NCI-H1436 treated with DMSO at 0.1 percent for 48 hours (cell line): ENCODE measurements at places on chromosomes 5 and 9.
A peak's percentile ranks its signal among the peaks of the same experiment; 100 is the strongest.

DNA sequence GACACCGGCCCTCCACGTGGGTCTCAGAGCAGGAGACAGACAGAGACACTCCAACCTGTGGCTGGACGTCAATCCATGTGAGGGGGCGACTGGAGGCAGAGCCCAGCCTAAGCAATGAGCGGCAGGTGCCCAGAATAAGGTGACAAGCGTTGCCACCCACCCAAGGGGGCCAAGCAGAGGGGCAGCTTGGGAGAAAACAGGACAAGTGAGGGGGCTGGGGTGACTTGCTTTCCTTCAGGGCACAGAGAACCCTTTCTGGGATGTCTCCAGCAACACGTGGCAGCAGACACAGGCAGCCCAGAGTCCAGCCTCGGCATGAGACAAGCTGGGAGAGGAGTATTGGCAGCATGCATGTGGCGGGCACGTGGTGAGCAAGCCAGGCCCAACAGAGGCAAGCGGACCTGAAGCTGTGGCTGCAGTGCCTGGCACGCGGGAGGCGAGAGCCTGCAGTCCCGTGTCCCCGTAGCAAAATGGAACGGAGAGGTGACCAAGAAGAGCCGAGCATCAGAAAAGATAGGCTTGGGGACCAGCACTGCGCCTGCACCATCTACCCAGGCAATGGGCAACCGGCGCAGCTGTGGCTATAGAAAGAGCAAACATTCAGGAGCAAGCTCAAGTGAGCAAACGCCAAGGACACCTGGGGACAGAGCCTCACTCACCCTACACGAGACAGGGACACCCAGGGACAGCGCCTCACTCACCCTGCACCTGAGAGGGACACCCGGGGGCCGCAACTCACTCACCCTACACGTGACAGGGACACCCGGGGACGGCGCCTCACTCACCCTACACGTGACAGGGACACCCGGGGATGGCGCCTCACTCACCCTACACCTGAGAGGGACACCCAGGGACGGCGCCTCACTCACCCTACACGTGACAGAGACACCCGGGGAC, 6.2 kb downstream of the TERT start:
- no peak for DNase-seq

DNA sequence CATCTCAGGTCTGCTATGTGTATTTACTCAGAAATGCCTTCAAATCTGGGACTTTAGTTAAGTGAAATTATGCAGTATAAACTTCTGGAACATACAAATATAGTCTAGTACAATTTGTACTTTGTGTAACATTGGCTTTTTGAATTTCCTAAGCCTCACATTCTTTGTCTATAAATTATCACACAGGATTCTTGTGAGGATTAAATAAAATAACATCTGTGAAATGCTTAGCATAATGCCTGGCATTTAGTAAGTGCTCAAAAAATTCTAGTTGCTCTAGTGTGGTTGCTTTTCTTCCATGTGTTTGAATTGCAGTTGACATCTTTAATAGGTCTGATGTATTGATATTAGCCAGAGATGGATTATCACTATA, 2.6 kb downstream of the HMMR start:
- DNase-seq = no peak

DNA sequence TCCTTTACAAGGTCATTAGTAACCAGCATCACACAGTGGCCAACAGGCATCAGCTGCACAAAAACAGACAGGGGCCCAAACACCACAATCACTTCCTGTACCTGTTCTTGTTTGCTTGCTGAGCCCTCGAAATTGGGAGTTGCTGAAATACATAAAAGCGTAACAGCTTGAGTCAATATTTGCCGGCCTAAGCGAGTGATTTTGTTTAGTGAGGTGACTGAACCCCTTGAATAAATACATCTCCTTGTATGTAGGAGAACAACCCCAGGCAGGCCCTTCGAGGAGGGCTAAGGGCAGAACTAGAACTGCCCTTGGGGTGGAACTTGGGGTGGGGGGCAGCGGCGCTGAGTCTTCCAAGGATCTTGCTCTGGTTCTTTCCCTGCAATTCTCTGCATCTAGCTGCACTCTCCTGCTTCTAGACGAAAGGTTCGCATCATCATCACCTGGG, 502.5 kb downstream of the RASEF start:
- peak; percentile 26 for DNase-seq

DNA sequence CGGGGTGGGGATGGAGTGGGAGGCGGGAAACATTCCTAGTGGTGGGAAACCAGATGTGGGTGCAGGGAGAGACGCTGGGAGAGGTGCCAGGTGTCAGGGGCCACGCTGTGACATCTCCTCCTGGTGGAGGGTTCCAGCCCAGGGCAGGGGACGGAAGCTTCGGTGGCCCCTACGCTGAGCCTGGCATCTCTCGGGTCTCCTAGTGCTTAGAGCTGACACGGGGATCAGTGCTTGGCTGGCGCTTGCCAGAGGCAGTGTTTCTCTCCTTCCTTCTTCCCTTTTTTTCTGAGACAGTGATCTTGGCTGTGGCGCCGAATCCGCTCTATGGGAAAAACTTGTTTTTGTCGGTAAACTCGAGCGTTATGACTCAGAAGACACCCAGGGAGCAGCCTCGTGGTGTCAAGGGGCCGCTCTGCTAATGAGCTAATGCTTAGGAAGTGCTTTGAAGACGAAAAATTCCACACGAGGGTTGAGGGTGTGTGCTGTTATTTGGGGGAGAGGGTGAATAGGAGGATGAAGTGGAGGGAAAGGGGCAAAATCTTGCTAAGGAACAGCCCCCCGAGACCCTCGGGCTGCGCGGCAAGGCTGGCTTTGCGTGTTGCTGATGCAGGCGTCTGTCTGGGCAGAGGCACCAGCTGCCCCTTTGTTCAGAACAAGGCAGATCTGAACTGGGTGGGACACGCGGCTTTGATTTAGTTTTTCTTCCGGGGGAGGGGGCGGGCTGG, 20.4 kb upstream of the IER5L start:
- no peak for DNase-seq

GRCh38 chr9:96139592-96140295, 162.2 kb downstream of the HSD17B3 start:
- DNase-seq = no peak

DNA sequence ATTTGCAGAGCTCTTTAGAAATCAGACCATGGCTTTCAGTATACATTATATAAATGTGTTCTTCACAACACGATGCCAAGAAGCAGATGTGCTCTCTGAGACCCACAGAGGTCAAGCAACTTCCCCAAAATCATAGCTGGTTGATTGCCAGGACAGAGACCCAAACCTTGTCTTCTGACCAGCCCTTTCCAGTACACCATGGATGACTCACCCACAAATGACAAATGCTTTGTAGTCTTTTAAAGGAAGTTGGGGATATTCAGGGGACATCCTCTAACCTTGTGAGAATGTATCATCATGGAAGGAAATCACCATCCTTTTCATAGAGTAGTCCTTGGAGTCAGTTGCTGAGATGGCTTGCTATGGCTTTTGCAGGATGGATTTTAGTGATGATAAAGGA, 30.1 kb downstream of the ZNF462 start:
- DNase-seq = no peak

- no peak for DNase-seq
Observed at GRCh38 chr5:55850839-55851674, at the start of gene IL31RA. TSS of gene IL31RA (plus strand) at chr5:55851357. CDS start at chr5:55851571, 214 bp downstream.

DNA sequence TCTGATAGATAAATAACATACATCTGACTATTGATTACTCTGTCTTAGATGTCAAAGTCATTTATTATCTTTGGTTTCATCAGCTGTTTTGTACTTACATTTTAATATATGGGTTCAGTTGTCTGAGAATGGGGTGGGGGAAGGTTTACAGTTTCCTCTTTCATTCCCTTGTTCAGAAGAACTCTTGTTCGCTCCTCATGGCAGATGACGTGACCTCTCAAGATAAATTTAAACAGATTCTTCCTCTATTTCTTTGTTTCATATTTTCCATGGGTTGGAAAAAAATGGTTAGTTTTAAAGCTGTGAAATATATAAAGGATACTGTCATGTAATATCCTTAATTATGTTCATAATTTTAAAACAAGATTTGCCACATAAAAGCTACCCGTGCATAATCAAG, 61.4 kb downstream of the TSSK1B start:
- DNase-seq = no peak

- no peak for DNase-seq
Observed at GRCh38 chr5:177498013-177498787, 796 bp upstream of the PDLIM7 start.

- no peak for DNase-seq
Observed at GRCh38 chr5:119302916-119303897, 52.6 kb upstream of the TNFAIP8 start.

GRCh38 chr5:102223542-102224477, 72.3 kb downstream of the SLCO4C1 start:
- no peak for DNase-seq

- DNase-seq = no peak
Observed at GRCh38 chr9:121239071-121239470, 28.9 kb upstream of the GSN start.

DNA sequence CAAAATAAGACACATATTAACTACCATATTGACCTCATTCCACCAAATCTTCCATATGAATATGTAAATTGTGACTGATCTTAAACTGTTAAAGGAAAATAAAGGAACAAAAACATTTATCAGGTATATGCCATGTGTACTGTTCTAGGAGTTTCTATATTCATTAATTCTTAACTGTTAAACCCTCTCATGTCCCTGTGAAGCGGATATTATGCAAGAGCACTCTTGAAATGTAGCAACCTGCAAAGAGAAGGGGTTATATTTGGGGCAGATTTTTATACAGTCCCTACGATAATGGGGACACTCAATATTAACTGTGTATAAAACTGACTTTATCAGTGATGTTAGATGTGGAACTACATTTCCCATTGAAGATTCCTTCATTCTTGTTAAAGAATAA, 184.9 kb upstream of the OR13F1 start:
- DNase-seq = no peak

DNA sequence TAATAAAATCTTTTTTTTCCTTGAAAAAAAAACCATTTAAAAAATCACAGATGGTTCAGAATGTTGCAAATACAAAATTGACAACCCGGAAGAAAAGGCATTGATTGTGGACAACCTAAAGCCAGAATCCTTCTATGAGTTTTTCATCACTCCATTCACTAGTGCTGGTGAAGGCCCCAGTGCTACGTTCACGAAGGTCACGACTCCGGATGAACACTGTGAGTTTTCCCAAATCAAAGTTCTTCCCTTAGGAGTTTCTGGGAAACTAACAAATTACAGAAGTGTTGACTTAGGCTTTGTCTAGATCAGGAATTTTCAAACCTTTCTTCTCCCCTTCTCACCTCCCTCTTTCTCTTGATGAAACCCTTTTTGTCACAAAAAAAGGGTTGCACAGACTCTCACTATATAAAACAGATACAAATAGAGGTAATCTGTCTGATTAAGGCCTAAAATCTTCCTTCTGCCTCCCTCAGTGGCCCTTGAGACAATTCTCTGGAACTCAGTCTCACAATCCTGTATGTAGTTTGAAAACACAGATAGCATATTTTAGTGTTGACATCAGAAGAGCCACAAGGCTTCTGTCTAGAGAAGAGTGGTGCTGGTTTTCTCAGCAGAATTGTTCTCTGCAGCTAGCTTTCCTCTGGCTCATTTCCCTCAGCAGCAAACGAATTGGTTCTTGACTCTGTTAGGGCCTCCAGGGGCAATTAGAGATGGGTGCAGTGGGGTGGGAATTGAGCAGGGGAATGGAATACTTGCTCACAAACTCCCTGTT, 79.5 kb downstream of the OSMR start:
- no peak for DNase-seq

DNA sequence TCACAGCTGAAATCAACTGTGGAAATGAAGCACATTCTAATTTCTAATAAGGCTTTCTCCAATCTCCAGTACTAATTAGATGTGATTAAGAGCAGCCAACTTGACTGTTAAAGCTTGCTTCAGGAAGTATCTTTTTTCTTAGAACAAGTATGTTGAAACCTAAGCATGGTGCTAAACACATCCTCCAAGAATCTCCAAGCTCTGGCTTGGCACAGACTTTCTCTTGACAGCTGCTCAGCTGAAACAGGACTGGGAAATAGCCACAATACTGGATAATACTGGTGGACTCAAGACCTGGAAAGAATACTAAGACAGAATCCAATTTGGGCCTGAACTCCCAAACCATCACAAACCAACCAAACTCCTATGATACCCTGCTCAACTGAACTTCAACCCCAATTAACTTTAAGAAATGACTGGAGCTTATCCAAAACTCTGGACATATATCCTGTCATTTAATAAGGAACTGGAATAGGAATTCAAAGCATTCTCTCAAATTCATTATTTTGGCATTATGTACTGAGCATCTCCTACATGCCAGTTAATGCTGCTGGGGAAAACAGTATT, 16.2 kb downstream of the PRKAA1 start:
- no peak for DNase-seq

DNA sequence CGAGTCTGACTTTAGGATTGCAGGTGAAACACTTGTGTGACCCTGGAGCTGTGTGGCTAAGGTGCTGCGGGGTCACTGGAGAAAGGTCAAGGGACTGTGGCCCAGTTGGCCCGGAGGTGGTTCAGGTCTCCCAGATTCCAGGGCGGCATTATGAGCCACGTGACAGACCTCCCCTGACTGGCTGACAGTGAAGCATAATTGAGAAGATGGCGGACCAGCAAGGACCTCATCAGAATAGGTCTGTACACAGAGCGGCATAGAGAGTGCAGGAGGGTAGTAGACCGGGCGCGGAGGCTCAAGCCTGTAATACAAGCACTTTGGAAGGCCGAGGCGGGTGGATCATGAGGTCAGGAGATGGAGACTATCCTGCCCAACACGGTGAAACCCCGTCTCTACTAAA, 815 bp upstream of the ODF2 start:
- DNase-seq = no peak

DNA sequence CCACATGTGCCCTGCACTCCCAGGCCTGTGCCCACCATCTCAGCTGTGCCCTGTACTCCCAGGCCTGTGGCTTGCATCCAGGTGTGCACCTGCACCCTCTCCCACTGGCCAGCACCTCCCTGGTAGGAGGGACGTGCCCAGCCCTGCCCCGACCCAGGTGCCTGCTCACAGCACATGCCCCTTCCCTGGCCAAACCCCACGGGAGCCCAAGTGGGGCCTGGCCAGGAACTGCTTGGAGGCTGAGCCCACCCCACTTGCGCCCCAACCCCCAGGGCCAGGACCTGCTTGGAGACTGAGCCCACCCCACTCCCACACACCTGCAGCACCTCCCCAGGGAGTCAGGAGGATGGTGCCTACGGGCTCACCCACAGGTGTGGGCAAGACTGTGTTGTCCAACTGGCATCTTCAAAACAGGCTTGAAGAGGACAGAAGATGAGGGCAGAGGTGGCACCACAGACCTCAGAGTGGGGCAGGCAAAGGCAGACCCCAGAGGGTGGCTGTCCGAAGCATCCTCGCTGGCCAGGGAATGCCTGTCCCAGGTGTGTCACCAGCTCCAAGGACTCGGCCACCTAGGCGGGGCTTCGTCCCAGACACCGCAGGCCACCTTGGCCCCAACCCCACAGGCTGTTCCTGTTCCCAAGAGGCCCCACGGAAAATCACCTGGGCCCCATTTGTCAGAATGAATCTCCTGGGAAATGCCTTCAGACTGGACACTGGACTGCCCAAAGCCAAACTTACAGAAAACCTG, 10.8 kb downstream of the ZDHHC11B start:
- DNase-seq = no peak

GRCh38 chr5:55915783-55916182, 64.6 kb downstream of the IL31RA start:
- DNase-seq = no peak
